Stimulated activated CD4-positive, alpha-beta T cell treated with anti-CD3 and anti-CD28 coated beads, Interleukin-2, amount 100 ng/mL, for 24 hours (primary cell): ENCODE measurements at places on chromosomes 6 and 20.

DNA sequence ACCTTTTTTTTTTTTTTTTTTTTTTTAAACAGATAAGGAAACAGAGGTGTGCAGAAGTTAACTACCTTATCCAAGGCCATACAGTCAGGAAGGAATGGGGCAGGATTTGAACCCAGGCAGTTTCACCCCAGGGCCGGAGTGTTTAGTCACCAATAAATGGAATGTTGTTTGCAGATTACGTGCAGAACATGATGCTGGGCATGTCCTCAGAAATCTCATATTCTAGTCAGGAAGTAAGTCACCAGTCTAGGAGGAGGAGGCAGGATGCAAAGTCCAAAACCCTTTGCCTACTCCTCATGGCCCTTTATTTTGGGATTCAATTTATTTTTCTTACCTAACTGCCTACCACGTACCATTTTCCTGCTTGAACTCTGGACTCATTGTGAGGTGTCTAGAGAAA lies 57.1 kb upstream of the LRRC1 start:
- no peak for DNase-seq

DNA sequence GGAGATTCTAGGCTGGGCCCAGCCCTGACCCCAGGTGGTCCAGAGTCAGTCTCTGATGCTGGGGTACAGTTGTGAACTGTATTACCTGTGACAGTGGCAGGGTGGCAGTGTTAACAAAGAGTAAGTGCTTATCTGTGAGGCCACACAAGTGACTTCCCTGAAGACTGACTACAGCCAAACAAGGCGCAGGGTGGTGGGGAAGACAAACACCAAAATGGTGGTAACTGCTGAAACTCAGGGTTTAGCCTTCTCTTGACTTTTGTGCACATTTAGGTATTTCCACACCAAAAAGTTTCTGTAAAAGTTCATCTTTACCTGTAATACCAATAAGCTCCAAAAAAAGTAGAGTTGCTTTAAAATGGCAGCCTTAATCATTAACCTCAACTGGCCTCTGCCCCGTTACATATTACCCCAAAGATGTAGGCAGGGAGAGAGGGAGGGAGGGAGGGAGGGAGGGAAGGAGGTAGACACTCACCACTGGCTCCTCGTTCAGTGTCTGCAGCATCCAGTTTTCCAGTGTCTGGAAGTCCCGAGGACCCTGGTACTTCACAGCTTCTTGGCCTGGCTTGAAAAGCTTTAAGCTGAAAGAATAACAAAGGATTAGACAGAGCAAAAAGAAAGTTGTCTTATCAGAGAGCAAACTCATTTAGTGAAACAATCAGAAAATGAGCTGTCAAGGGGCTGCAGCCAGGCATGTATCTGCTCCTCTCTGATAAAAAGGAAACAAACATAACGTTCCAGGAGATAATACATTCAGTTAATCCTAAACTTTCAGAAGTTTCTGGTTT lies 11.3 kb downstream of the TXNDC5 start:
- no peak for DNase-seq

DNA sequence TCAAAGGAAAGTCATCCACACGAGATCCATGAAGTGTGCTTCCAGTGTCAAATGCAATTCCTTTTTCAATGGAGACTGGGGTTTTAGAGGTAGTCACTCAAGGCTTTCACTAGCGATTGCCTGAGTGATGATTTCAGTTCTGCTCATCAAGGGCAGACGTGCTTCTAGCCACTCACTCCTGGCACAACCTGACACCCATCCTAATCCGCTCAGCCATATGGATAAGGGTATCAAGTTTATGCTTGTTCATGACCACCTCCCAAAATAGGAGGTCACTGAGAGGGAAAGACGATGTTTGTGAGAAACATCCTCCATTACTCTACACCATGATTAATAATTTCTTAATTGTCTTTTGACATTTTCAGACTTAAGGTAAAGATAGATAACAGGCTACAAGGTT lies 91.3 kb upstream of the HEY2 start:
- DNase-seq, result no peak

- DNase-seq, result no peak
Measured at GRCh38 chr6:125094563-125094962, 59.0 kb upstream of the TPD52L1 start.

DNA sequence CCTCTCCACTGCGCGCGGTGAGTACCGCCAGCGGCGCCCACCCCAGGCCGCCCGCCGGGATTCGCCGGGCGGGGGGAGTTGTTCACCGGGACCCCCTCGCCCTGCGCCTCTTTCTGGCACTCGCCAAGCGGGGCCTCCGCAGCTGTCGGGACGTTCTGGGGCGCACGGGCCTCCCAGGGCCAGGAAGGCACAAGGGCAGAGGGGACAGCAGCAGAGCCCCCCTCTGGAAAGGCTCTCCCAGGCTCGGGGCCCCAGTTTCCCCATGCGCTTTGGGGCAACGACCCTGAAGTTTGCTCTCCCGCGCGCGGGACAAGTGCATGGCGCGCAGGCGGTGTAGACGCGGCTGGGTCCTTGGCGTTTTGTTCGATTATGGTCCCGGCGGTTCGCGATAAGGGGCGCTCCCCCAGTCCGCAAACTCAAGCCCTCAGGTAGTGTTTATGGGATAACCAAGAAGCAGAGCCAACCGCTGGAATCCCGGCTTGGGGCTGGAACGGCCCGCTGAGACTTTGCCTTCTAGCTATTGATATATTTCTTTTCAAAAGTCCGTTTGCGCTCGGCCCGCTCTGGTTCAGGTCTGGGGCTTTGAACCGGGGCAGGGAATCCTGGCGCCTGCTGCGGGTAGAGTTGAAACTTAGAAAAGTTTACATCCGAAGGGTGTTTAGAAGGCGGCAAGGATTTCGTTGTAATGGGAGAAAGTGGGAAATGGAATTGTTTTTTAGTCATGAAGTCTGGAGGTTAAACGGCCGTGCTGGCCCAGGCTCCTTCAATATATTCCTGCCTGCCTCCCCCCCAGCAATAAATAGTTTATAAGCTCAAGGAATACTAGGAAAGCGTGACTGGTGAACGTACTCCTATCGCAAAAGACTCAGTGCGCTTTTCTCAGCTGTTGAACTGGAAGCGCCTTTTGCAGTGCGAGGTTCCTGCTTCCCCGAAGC lies 595 bp downstream of the EYA2 start:
- DNase-seq, result no peak

GRCh38 chr6:25698631-25699030 lies 46.6 kb downstream of the SCGN start:
- no peak for DNase-seq

DNA sequence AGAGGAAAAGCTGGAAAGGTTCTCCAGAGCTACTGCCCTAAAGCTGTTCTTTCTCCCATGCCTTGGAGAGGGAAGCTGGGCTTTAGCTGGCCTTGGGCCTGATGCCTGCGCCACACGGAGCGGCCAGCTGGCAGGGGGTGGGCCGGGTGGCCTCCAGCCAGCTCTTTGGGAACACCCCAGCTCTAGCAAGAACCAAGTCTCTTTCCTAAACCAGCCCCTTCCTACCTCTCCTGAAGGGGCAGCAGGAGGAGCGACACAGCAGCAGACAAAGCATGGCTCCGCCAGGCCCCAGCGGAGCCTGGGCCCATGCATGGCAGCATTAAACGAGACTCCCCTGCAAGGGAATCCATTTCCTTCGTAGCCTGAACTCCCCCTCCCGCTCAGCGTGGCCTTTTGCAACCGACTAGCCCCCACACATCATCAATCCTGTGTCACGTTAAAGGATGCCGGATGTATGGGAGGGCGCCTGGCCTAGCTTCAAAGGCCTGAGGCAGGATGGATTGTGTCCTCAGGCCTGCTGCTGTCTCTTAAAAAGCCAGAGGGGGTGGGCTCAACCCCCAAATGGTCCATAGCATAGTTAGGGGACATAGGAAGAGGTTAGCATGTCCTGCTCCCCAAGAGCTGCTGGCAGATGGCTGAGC lies 14.0 kb downstream of the MRPS18A start:
- no peak for DNase-seq

DNA sequence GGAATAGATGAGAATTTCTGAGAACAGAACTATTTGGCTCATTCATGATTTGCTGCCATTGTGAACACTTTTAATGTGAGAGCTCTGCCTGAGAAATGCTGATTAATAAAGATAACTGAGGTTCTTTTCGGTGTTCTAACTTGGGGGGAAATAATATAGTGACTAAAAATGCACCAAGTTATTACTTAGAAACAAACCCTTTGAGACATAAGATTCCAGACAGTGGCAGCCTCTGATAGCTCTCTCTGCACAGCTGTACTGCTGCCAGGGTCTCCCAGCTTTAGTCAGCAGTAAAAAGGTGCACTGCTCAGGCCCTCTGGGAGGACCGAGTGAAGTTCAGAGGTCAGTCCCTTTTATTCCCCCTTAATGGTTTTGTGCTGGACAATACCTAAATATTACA lies 2.5 kb upstream of the PRDM1 start:
- DNase-seq, result no peak

DNA sequence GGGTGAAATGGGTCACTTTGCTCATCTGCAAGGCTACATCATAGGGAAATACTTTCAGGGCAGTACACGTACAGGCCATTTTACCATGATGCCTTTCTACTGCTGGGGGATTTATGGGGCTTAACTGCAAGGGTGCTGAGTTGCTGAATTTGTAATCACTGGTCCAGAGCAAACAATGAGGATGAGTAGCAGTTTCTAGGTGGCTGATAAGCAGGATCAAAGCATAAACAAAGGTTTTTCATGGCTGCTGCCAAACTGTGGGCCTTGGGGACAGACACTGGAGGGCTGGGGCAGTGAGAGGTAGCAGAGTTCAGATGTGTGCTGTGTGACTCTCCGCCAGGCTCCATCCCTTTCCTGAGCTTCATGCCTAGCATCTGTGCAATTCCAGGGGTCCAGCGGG lies 68.3 kb downstream of the CNBD2 start:
- no peak for DNase-seq

- no peak for DNase-seq
Measured at GRCh38 chr6:133681891-133682290, 207.0 kb upstream of the TCF21 start.

DNA sequence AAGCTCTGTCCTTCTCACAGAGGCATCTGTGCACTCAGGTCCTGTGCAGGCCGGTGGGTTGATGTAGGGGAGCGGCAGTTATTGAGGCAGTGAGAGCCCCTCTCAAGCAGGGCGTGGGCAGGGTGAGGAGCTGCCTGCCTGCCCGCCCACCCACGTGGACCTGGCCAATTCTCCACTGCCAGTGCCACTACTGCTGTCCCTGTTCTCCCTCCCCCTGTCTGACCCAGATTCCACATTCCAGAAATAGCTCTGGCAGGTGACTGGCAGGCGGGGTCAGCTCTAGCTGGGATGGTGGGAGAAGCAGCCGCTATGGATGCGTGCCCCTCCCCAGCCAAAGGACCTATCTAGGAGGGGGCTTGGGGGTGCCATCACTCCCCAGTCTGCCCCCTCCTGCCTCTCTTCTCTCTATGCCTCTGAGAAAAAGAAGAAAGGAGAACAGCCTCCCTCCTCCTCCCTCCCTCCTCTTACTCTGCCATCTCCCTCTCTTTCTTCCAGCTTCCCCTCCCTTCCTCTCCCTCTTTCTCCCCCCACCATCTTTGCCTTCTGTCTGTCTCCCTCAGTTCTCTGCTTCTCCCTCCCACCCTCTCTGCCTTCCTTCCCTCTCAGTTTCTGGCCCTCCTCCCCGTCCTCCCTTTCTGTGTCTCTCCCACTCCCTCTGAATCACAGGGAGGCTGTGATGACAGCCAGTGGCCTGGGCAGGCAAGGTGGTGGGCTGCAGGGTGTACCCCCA lies 86.5 kb upstream of the MYL9 start:
- no peak for DNase-seq

- no peak for DNase-seq
Measured at GRCh38 chr6:100161782-100162365, 167.9 kb upstream of the MCHR2 start.

GRCh38 chr6:45327956-45328522 lies at the start of gene RUNX2:
RUNX2 (plus strand) TSS chr6:45328330; CDS start chr6:45328727, 397 bp downstream.
- no peak for DNase-seq

DNA sequence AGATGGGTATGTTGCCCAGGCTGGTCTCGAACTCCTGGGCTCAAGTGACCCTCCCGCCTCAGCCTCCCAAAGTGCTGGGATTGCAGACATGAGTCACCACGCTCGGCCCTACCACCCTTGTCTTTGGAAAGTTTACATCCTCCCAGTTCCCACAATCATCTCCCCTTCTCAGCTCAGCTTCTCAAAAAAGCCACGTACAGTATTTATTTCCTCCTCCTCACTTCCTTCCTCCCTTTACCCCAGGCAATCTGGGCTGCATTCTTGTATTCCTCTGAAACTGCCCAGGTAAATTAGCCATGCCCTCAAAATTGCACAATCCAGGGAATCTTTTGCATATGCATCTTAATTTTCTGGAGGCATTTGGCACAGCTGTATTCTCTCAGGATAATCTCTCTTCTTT lies 7.4 kb upstream of the SLC23A2 start:
- DNase-seq, result no peak
